ENCODE measurements at places on chromosomes 2 and 18.
A peak's percentile ranks its signal among the peaks of the same experiment; 100 is the strongest.

DNA sequence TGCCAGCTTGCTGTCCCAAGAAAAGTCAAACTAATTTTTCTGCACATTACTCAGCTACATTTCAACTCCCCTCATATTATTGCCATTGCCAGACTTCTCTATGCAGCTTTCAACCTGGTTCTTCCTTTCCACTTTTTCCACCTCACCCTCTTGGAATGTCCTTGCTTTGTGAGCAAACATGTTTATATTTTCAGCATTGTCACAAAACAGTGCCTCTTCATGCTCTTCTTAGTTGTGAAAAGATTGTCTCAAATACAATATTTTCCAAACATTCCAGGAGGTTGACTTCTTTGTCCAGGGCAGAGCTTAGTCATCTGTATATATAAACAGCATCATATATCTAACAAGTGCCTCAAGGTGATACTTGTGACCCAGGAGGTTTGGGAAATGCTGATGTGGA is 803.3 kb upstream of the CELF4 start:
- no peak for DNase-seq

GRCh38 chr2:128754246-128754724 is 435.6 kb upstream of the HS6ST1 start:
- DNase-seq: peak; percentile 29

DNA sequence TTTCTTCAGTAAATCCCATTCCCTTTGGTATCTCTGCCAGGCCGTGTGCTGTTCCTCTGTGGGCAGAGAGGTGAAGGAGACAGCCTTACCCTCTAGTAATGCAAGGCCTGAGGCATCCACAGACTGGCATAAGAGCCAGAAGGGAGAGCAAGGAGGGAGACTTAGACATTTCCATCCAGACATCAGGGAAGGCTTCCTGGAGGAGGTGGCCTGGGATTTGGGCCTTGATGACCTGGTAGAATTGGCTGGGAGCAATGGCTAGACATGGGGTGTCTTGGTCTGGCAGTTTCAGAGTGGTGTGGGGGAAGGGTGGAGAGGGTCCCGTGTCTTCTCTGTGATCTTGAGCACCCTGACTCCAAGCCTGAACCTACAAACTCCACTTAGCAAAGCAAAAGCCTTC is 81.8 kb downstream of the RHOB start:
- no peak for DNase-seq

- DNase-seq: peak; percentile 28
These were observed 30.8 kb upstream of the TNFAIP6 start for GRCh38 chr2:151326554-151326953.

DNA sequence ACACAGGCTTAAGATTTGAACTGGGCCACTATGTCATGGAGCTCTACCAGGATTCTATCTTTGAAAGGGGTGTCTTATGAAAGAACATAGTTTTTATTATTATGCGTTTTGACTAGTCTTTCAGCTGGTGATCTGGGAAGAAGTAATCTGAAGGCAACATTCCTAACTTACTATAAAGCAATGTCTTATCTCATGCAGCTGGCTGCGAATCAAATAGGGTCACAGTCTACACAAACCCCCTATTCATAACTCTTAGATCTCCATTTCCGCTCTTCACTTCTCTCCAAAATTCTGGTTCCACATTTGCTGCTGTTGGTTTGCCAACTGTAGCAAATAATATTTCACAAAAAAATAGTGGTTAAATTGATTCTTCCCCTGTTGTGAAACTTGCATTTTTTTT is 813.3 kb downstream of the CNTNAP5 start:
- DNase-seq: no peak

GRCh38 chr18:78378403-78378802 is 601.2 kb upstream of the SALL3 start:
- no peak for DNase-seq

- DNase-seq: no peak
These were observed 594 bp downstream of the FAM161A start for GRCh38 chr2:61853086-61853846.

DNA sequence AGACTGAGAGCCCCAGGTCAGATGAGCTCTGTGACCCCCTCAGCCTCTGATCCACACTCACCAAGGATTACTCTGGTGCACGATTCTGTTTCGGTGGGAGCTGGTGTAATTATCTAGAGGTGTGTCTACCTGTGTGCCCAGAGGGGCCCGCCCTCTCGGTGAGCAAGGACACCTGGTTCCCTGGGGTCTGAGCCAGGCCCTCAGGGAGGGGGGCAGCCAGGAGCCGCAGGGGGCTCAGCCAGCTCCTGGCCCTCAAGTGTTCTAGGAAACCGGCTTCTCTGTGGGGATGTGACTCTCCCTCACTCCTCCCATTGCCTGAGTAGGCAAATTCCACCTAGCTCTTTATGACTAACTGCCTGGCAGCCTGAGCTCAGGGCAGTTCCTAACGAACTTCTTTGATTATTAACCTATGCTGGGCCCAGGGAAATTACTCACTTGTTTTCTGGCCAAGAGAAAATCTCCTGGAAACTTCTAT is 17.4 kb downstream of the AGAP1 start:
- peak; percentile 84 for DNase-seq

GRCh38 chr2:120969613-120970355 is 234.1 kb downstream of the GLI2 start:
- DNase-seq: no peak

- no peak for DNase-seq
These were observed 277.5 kb upstream of the ZSWIM2 start for GRCh38 chr2:187126247-187127005.

- no peak for DNase-seq
These were observed 18.9 kb downstream of the TTR start for GRCh38 chr18:31610286-31611205.

- no peak for DNase-seq
These were observed 105.8 kb upstream of the CAVIN2 start for GRCh38 chr2:191952515-191953270.

DNA sequence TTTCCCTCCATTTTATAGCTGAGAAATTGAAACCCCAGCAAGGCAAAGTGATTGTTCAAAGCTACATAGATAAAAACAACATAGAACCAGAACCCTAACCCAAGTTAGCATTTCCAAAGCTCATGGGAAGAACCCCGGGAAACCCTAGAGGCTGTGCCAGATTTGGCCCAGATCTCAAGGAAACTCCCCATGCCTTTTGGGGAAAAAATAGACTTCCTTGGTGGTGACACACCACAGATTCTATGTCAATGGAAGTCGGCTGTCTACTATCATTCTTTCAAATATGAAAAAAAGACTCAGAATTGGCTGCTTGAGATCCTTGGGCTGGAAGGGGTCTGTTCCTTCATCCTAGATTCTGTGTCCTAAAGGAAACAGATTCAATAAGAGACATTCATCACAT is 8.4 kb downstream of the COL6A3 start:
- no peak for DNase-seq

- peak; percentile 59 for DNase-seq
These were observed at the start of gene ACVR1C for GRCh38 chr2:157628477-157629415. Gene ACVR1C (minus strand): TSS chr2:157628864. CDS start chr2:157628644, 220 bp downstream.
